ENCODE measurements at places on chromosomes 2 and 18.

- no peak for DNase-seq
Measured at GRCh38 chr2:200964498-200964897, 1.0 kb upstream of the ORC2 start.

- DNase-seq = no peak
Measured at GRCh38 chr2:86078774-86079545, 26.7 kb downstream of the POLR1A start.

DNA sequence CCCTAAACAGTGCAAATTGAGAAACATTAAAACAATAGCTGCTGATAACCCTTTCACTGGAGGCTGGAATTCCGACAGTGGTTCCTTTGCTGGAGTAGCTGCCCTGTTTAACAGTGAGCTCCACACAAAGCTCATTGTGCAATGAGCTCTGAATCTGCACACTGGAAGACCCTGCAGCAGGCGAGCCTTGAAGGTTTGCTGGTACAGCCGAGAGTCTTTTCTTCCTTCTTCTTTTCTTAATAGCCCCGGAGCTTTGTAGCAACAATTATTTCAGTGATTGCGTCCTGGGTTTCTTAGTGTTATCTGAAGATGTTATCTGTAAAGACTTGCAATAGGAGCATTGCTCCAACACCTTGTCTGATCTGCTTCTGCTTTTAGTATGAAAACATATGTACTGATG is 50.8 kb upstream of the CXCR4 start:
- DNase-seq = no peak

- no peak for DNase-seq
Measured at GRCh38 chr18:69916412-69916811, 31.3 kb downstream of the CD226 start.

- no peak for DNase-seq
Measured at GRCh38 chr2:237440819-237441281, 26.9 kb upstream of the COL6A3 start.

- no peak for DNase-seq
Measured at GRCh38 chr2:19806591-19806990, 95.2 kb downstream of the TTC32 start.

DNA sequence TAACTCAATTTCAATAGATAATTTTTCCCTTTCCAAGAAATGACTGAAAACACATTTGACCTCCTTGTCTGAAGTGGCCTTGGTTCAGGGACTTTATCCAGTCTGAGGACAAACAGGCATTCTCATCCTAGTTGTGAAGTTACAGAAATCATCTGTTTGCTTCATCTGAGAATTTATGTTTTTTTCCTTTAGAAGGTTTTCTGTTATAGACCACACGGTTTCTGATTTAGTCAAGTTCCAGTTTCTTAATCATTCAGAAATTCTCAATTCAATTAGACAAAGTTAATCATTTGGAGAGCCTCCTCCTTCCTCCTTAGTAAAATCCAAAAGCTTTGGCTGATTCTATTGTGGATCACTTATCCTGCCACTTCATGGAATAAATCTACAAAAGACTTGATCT is 60.9 kb downstream of the ICOS start:
- no peak for DNase-seq

All from urothelium cell line (cell line).